ENCODE measurements at places on chromosomes 1 and 21.

DNA sequence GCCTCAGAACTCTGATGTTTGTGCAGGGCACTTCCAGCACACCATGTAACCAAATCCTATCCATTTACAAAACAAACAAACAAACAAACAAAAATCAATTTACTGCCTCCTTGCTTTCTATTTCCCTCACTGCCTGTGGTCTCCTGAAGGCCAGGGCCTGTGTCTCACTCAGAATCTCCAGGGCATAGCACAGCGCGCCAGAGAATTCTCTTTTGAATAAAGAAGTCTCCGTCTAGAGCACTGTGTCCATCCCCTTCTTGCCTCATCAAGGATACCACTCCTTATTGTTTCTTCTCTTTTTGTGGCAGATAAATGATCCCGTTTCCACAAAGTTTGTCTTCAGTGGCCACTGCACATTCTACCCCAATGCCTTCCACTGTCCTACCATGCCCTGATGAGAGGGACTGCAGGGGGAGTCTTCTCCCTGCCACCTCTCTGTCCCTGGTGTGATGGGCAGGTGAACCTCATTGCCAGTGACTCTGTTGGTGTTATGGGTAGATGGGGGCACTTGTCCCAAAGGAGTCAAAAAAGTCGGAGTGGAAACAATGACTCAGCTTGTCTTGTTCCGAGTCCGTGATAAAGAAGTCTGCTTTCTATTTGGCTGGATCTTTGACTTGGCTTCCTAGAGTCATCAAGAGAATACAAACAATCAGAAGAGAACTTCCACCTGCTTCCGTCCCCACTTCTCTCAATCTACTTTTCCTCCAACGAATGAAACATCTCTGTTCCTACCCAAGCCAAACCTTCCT is 30.0 kb downstream of the XCL2 start:
- no peak for DNase-seq

DNA sequence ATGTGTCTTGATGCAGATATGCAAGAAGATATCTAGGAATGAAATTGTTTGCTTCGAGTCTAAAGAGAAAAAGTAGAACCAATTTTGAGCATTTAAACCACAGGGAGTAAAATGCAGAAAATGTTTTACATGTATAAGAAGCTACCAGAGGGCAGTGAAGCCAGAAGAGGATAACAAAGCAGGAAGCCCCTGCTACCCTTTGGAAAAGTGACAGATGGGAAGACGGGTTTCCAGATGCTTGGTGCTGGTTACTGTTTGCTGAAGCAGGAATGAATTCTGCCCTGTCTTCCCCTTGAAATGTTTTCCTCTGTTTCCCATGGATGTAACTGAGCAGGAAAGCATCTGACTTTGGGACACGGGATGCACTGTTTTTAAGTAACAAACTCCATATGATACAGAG is 822.2 kb downstream of the MRPL39 start:
- DNase-seq, result no peak

GRCh38 chr21:39715804-39716397 is 29.1 kb upstream of the IGSF5 start:
- peak; percentile 31 for DNase-seq

- DNase-seq, result no peak
Observed at GRCh38 chr1:6271006-6271405, 10.1 kb upstream of the GPR153 start.

DNA sequence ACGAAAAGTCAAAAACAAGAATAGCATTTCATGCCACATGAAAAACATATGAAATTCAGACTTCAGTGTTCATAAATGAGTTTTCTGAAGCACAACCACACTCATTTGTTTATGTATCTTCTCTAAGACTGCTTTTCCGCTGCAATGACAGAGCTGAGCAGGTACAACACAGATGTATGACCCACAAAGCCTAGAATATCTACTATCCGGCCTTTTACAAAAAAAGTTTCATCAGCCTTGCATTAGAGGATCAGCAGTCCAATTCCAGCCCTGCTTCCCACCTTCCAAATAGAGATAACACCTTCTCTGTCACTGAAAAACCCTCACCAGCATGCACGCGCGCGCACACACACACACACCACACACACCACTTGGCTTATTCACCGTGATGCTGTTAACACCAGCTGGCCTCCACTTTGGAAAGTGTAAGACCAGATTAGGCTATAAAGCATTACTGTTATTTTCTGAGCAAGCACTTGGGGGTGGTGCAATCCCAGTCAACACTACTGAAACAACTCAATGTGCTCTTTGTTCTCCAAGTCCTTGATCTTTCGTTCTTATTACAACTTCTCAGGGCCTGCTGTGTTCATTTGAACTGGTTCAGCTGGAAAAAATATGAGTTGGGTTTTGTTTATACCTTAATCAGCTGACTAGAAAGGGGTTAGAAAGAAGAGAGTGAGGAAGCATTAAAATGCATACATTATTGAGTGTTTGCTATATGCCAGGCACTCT is 90.0 kb downstream of the GLUL start:
- DNase-seq, result no peak

All from stimulated activated CD4-positive, alpha-beta T cell treated with anti-CD3 and anti-CD28 coated beads, Interleukin-12 subunit alpha, Interleukin-12 subunit beta, amount 100 ng/mL, for 24 hours (primary cell).